ENCODE measurements at places on chromosomes 3 and 15.

DNA sequence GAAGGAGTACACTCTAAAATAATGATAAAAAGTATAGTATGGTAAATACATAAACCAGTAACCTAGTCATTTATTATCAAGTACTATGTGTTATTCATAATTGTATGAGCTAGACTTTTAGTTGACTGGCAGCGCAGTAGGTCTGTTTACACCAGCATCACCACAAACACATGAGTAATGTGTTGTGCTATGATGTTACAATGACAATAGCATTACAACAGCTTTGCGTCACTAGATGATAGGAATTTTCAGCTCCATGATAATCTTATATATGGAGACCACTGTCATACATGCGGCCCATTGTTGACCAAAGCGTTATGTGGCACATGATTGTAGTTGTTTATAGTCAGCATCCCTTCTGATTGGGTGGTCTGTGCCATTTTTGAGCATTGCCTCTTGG, 138.9 kb upstream of the UBE2E1 start:
- no peak for DNase-seq

- DNase-seq, result no peak
Measured at GRCh38 chr15:72902245-72902918, 118.8 kb upstream of the ADPGK start.

DNA sequence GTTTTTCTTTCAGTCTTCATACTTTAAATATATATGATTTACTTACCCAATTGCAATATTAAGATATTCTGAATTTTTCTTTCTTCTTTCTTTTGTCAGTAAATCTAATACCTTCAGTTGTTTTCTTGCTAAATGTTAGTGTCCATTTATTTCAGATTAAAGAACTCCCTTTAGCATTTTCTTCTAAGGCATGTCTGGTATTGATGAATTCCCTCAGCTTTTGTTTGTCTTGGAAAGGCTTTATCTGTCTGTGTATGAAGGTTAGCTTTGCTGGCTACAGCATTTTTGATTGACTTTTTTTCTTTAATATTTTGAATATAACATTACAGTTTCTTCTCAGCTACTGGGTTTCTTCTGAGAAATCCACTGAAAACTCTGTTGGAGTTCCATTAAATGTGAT, 64.0 kb upstream of the PLSCR4 start:
- no peak for DNase-seq

GRCh38 chr3:55899887-55900286, 412.8 kb upstream of the WNT5A start:
- DNase-seq, result peak; percentile 54

- no peak for DNase-seq
Measured at GRCh38 chr3:31095255-31095654, 200.8 kb upstream of the GADL1 start.

- peak; percentile 73 for DNase-seq
Measured at GRCh38 chr3:141402476-141403171, 34.3 kb downstream of the ZBTB38 start.

GRCh38 chr15:80890341-80891005, 99.1 kb downstream of the MESD start:
- no peak for DNase-seq

GRCh38 chr15:85642693-85643066, 152.0 kb downstream of the KLHL25 start:
- DNase-seq, result no peak

- DNase-seq, result no peak
Measured at GRCh38 chr3:188848947-188849346, 322.8 kb upstream of the TPRG1 start.

- no peak for DNase-seq
Measured at GRCh38 chr3:50230794-50231125, 5.2 kb upstream of the GNAI2 start.

- peak; percentile 93 for DNase-seq
Measured at GRCh38 chr15:67064607-67065530, 533 bp upstream of the SMAD3 start.

DNA sequence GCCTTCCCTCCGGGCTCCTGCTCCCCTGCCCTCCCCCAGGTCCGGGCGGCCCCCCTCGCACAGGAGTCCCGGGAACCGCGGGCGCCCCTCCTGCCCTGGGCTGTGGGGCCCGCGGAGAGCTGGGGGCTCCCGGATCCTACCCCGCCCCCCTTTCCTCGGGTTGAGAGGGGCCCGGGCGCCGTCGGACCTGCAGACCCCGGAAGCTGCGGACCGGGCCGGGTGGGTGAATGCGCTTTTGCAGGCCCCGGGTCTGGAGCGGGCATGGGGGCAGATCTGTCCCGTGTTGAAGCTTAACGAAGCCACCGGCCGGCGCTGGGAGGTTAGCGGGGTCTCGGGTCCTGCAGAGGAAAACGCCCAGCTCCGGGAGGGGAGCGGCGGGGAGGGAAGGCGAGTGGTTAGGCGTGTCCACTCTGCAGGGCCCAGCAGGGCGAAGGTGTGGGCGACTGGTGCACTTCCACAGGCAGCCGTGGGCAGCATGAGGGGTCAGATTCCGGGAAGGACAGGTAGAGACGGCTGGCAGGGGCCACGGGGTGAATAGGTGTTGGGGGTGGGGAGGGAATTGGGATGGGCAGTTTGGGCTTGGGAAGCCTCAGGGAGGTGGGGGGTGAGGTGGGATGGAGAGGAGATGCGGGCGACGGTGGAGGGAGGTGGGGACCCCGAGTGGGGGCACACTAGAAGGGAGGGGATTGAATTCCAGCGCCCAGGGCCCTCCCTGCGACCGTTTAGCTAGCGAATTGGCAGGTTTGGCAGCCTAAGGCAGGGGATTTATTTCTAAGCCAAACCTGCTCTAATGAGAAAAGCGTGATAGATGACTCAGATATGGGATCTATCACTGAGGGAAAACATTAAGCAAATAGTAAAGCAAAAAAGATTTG, 635 bp downstream of the CD276 start:
- DNase-seq, result peak; percentile 59

GRCh38 chr3:142065932-142066331, 83.4 kb downstream of the TFDP2 start:
- DNase-seq, result peak; percentile 42

DNA sequence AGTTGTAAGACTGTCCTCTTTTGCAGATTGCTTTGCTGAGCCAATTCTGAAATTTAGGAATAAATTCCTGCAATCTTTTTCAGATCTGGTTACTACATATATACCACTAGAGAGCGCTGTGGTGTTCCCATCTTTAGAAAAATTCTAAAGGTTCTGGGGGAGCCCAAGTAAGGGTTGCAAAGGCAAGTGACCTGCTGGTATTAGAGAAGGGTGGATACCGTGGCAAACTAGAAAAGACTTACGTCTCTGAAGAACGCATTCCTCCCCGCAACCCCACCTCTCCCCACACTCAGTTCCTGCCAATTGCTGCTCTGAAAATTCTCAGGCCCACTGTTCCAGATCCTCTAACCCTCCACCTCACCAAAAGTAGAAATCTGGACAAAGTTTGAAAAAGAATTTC, 48.5 kb downstream of the EFHB start:
- peak; percentile 66 for DNase-seq

DNA sequence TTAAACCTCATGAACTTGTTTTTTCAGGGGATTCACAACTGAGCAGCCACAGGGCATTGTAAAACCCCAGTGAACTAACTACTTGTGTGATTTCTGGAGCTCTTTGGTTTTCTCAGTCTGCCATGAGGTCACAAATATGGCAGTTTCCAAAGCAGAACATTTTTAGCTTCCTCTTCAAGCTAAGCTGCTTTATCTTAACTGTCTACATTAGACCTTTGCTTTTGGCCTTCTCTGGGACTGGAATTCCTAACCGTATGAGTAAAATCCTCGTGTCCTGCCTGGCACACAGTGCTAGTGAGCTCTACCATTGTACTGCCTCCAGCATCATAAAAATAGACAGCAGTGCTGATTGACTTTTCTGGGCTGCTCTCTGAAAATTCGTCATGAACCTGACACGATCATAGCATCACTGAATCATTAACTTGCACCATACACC, 22.1 kb downstream of the CDIN1 start:
- DNase-seq, result no peak

- DNase-seq, result no peak
Measured at GRCh38 chr3:32886911-32887310, 64.5 kb upstream of the CCR4 start.

DNA sequence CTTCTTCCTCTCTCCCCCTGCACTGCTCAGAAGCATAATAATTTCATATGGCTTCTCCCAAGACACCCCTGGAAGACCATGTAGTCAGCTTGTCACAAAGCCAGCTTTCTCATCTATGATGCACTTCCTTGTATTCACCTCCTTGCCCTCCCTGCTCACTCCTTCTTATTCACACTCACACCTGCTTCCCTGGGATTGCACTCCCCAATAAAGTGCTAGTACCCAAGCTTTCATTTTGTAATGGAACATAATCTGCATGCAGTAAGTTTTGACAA, 76.9 kb upstream of the FRMD4B start:
- DNase-seq, result no peak

DNA sequence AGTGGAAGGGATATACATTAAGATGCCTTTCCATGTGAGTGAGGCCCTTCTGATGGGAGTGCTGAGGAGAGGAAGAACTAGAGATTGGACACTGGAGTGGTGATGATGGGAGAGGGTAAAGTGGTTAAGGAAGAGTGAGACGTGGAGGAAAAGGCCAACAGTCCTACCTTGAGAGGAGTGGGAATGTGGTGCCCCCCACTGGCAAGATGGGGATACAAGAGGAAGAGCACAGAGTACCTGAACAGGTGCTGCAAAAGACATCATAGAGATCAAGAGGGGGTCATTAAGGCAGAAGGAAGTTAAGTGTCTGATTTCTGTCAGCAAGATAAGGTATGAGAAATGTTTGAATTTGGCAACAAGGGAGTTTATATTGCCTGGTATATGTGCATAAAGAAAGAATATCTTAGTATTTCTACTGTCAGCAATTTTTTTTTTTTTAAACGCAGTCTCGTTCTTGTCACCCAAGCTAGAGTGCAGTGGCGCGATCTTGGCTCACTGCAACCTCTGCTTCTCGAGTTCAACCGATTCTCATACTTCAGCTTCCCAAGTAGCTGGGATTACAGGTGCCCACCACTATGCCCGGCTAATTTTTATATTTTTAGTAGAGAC, 34.0 kb downstream of the ARIH2 start:
- peak; percentile 74 for DNase-seq

- DNase-seq, result no peak
Measured at GRCh38 chr15:101407966-101408775, 81.3 kb downstream of the PCSK6 start.

All from mesendoderm (in vitro differentiated cells).